Dermis microvascular lymphatic vessel endothelial cell (primary cell): ENCODE measurements at places on chromosomes 7 and 10.

DNA sequence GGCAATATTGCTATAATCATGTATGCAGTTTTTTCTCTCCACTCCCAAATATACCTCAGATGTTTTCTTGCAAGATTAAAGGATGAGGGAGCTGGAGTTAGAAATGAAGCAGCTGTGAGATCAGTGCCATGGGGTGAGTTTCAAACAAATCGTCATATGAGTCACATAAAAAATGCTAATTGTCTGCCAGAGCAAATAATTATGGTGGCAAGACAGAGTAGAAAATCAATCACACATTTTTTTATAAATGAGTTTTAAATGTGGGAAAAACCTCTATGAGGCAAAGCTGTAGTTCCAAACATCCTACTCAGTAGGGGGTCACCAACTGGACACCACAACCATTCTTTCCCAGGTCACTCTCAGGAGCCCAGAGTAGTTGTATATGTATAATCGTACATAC, 55.3 kb downstream of the CH25H start:
- no peak for DNase-seq

DNA sequence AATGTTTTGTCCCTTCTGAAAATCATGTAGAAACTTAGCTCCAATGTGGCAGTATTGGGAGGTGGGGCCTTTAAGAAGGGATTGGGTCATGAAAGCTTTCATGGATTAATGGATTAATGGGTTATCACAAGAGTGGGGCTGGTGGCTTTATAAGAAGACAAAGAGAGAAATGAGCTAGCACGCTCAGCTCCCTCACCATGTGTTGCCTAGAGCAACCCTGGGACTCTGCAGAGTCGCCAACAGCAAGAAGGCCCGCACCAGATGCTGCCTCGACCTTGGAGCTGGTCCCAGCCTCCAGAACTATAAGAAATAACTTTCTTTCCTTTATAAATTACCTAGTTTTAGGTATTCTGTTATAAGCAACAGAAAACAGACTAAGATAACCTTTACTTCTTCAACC, 74.9 kb upstream of the HECW1 start:
- DNase-seq = no peak

- DNase-seq = no peak
These were observed 492.0 kb downstream of the KIF20B start for GRCh38 chr10:90193240-90193985.

DNA sequence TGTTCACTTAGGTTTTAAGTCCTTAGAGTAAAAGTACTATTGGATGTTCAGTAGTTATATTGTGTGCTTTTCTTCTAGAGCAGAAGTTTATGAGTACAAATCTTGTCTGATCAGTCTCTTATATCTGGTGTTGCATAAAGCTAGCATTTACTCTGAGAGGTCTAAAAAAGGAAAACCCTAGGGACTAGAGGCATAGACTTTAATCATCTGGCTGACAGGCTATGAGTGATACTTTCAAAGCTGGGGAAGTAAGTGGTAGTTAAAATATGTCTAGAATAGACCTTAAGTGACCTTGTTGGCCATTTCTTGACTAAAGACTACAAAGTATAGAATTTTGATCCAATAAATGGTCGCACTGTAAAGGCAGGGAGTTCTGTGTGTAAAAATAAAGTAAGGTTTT, 32.9 kb upstream of the PHYHIPL start:
- no peak for DNase-seq

DNA sequence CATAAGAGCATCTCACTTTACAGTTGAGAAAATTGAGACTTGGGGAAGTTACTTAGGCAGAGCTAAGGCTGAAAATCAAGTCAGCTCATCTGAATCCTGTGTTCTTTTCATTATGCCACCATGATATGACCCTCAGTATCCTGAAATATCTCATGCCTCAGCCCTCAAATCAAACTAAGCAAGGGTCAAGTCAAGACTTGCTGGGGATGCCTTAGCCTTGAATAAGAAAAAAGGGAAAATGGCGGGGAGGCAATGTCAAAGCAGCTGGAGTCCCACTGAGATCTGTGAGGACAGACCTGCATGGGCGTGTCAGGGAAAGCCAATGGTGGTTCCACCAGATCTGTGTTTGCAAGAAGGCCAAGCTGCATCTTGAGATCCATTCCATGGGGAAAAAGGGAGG, 91.0 kb upstream of the CACUL1 start:
- DNase-seq = no peak

GRCh38 chr10:70648427-70648826, 23.9 kb upstream of the ADAMTS14 start:
- DNase-seq = no peak

- DNase-seq = no peak
These were observed 113.2 kb downstream of the SND1 start for GRCh38 chr7:127765150-127765549.

DNA sequence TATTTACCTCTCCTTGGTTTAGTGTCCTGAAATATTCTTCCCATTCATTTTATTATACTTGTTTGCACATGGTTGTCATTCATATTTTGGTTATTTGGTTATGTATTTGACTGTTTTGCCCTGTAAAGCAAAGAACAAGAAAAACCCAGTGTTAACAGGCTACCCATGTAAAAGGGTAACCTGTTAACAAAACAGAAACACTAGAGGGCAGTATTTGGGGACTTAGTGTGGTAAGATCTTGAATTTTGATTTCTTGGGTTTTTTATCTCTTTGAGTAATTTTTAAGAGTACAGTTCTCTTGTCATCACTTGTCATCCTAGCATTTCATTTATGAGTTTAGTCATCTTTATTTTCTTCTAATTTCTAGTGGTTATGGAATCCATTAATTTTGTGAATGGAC, 51.3 kb downstream of the POLL start:
- peak; percentile 37 for DNase-seq

- DNase-seq = no peak
These were observed 17.3 kb upstream of the INPP5A start for GRCh38 chr10:132520177-132520811.

DNA sequence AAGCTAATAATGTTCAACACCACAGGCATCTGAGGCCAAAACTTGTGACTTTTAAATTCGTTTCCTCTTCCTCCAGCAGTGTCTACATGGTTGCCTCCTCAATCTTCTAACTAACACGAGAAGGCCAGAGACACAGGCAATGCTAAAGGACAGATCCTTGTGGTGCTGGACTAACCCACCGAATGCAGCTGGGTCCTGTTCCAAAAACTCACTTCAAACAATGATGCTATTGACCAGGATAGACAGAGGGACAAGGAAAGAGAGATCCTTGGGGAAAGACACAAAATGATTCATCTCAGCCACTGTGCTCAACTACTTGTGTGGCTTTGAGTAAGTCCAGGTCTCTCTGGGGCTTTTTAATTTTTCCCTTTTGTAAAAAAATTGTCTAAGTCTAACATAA, 107.6 kb downstream of the KCNMA1 start:
- no peak for DNase-seq

DNA sequence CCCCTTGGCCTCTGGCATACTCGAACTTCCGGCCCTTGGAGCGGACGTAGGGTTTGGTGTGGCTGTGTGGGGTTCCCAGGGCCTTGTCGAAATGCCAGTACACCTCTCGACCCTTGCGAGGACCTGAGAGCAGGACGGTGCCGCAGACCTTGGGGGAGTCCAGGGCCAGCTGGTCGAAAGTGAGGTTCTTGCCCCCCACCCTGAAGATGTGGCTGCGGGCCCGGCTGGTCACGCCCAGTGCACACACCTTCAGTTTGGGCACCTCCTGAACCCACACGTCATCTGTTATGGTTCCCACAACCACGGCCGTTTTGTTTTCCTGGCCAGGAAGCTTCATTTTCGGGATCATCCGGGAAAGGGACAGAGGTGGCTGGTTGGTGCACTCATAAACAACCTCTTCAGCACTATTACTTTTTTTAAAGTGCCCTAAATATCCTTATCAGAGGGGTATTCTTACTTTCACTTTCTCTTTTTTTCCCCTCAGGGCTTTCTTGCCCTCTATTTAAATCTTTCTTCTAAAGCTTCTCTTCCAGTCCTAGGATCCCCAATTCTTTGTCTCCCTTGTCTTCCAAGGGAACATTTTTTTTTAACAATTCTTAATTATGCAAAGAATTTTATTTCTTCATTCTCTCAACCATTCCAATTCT, 44.9 kb upstream of the FAM3C start:
- peak; percentile 66 for DNase-seq

GRCh38 chr7:150923196-150923595, 54.9 kb downstream of the KCNH2 start:
- DNase-seq = peak; percentile 12

DNA sequence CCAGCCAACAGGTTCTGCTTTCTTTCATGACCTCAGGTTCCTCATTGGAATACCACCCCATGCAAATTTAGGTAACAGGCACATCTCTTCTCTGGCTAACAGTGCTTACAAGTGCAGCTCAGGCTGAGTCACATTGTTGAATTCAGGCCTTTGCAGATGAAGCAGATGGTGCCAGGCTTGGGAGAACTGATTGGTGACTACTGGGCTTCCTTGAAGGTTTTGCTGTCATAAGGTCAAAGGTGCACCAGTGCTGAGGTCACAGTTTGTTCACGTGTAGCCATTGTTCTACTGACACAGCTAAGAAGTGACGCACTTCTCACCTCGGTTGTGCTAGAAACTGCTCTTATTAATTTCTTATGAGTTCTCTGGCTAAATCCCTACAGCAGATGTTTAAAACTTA, 128.6 kb upstream of the BMPER start:
- no peak for DNase-seq

DNA sequence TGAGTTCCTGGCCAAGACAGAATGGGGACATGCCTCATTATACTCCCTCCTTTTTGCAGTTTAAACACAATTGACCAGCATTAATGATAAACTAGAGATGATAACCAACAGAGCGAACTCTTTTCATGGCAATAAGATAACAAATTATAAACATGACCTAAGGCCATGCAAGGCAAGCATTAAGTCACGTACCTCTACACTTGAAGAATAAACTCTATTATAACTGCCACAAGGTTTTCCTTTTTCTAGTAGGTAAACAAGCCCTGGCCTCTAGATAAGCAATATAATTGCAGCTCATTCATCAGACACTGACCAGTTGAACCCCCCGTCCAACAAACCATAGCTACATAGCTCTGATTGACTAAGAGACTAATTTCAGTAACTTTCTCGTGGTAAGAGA, 767.0 kb downstream of the GRM8 start:
- no peak for DNase-seq
